Left forelimb (tissue), 1 donor: ENCODE measurements at places on chromosomes 7 and 10.

GRCh38 chr10:105149371-105149891 is 508.3 kb downstream of the SORCS3 start:
- no peak for DNase-seq

- no peak for DNase-seq
These were observed 77.7 kb downstream of the OSBPL3 start for GRCh38 chr7:24902276-24902675.

GRCh38 chr10:88934900-88935672 is 17.5 kb downstream of the ACTA2 start:
- peak; percentile 73 for DNase-seq

DNA sequence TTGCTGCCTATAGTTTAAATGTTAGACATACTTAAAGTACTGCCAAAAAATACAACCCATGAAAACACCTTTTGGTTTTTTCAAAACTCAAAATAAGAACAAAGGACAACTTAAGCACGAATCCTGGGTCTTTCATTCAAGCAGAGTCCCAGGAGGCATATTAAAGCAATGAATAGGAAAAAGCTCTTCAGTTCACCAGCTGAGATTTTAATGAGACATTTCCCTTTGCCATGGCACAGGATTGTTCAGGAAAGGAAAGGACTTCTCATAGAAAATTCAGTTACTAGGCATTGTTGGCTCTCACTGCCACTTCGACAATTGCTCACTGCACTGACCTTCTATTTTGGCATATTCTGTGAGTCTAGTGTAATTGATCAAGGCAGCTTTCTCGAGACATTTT is 133.5 kb upstream of the FEZF1 start:
- DNase-seq = no peak
